ENCODE measurements at places on chromosomes 6 and 20. TPM values are rescaled to one million over a fixed set of nuclear protein-coding genes. Genes with fewer than 3 reads are reported as not detected.

DNA sequence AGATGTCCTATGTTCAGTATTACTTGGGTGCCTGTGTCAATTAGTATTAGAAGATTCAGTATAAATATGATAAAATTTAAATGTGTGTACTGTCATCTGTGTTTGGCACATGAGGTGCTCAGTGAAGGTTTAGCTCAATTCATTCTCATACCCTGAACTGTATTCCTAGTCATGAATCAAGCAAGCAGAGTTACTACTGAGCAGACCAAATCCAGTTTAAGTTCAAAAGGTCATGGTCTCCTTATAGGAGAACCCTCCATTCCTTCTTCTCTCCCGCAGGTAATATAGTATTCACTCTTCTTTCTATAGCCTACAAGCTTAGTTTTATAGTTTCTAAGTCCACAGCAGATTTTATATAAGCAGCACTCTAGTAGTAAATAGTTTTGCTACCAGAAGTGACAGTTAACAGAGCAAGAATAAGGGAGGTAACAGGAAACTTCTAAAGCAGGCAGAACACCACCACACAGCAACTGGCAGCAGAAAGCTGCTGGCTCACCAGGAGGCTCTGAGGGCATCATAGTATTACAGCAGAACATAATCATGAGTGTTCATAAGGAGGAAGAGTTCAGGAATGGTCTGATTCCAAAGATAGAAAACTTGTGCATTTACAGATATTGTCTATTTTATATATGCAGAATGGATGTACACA lies 133.2 kb downstream of the SLC16A10 start:
- no peaks in the 10 kb centered on the region for H3K36me3 ChIP-seq
- H3K4me3 ChIP-seq, result no peak overlapping the region
- no peak overlapping the region for H3K27ac ChIP-seq

- no peak overlapping the region for H3K4me3 ChIP-seq
- H3K27ac ChIP-seq, result peak overlapping the region; percentile 95
- H3K27me3 ChIP-seq, result no peaks in the 10 kb centered on the region
- peaks cover 46% of the 10 kb centered on the region for H3K4me1 ChIP-seq
- DNase-seq, result no peak
- H3K36me3 ChIP-seq, result no peaks in the 10 kb centered on the region
Observed at GRCh38 chr6:32176476-32177182, 745 bp upstream of the AGPAT1 start.

DNA sequence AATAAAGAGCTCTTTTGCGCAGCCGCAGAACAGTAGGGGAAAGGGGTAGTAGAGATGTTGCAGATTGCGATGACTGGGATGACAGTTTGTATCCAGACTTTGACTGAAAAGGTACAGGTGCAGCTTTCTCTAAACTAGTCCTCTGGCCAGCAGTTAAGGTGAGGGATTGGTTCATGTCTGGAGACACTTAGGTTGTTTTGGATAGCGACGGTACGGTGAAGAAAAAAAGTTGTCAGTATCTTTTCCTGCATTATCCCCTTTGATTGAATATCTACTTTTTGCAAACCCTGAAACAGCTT lies 537 bp downstream of the PRR3 start:
- no peak for DNase-seq
- no peaks in the 10 kb centered on the region for H3K27me3 ChIP-seq
- H3K36me3 ChIP-seq, result peaks cover 31% of the 10 kb centered on the region
- peak overlapping the region; percentile 98 for H3K27ac ChIP-seq

GRCh38 chr6:159094444-159095252 lies 49.9 kb upstream of the TAGAP start:
- H3K27me3 ChIP-seq, result no peaks in the 10 kb centered on the region
- no peak overlapping the region for H3K4me3 ChIP-seq
- DNase-seq, result peak; percentile 9
- H3K27ac ChIP-seq, result no peak overlapping the region

Gene DEF6
- 26.1 TPM for polyA plus RNA-seq

Measured in adrenal gland (tissue), 19 donors.